ENCODE measurements at places on chromosomes 7 and 10.

- DNase-seq: no peak
These were observed 104.3 kb downstream of the TCERG1L start for GRCh38 chr10:131207176-131207575.

DNA sequence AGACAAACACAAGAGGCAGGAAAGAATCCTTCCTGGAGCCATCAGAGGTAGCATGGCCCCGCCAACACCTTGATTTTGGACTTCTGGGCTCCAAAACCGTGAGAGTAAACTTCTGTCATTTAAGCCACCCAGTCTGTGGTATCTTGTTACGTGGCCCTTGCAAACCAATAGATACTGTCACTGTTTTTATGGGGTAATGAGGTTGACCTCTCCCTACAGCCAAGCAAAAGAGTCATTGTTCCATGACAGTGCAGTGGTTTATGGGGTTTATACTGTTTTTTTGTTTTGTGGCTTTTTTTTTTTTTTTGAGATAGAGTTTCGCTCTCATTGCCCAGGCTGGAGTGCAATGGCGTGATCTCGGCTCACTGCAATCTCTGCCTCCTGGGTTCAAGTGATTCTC, 32.8 kb downstream of the KIAA1549 start:
- DNase-seq: no peak

GRCh38 chr10:34633374-34633773, 181.7 kb downstream of the PARD3 start:
- DNase-seq: no peak

DNA sequence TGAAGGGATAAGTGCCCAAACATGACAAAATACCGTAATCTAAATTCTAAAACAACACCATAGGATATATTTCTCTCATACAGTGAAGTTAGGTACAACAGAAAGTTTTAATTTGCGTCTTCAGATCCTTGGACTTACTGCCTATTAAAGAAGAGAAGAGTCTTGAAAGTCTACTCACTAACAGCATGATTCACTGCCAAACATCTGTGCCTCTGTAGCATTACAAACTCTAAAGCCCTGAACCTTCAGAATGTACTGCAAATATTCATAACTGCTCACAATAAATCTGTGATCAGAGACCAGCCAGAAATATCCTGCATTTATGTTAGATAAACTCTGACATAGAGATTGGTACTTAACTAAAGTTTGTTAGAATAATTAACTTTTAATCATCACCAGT, 365.3 kb downstream of the PARD3 start:
- no peak for DNase-seq

DNA sequence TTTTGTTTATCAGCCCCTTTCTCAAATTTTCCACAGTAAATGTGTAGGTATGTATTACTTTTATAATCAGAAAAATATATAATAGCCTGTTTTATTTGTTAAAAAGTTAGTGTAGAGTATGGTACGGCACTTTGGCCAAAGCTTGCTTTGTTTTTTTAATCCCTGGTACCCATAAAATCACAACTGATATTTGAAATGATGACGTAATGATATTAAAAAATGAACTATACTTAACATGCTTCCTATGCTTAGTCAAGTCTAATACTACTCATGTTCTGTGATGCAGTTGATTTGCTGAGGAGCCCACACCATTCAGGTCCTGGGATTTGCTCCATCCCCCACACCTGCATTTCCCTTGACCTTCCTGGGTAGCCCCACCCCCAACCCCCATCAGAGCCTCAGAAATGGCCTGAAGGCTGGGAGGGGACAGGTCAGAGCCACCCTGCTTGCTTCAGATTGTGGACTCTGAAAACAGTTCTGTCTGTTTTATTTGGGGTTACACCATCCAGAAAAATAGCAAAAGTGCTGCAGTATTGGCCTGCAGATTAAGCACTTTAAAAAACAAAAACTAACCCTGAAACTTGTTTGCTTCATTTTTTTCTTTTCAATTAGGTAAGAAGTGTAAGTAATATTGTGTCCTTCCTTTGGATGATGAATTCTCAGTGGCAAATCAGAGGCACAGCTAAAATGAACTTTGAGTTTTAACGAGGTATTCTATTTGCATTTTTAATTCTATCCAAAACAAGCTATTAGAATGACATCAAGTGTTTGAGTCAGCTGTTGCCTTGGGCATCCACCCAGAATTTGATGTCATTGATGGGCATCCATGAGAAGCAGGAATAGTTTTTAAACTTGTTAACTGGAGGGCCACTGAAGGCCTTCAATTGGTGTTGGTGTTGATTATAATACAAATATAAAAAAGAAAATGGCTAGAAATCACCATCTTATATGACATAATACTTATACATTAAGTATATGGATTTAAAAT, 23.3 kb downstream of the PLCE1 start:
- no peak for DNase-seq

DNA sequence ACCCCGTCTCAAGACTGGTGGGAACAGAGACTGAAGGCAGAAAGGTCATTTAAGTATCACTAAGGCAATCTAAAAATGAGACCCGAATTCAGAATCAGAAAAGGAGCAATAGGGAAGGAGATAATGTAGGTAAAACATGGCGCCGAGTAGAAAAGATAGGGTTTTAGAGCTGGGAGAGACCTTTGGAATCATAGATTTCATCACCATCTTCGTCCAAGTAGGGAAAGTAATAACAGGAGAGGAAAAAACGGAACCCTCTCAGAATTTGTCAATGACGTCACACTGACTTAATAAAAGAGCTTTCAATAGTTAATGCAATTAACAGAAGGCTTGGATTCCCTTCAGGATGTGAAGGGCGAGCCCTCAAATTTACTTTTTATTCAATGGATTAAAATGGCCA, 1.0 kb upstream of the UBN2 start:
- no peak for DNase-seq

GRCh38 chr7:129257168-129257567, 32.3 kb downstream of the AHCYL2 start:
- no peak for DNase-seq

DNA sequence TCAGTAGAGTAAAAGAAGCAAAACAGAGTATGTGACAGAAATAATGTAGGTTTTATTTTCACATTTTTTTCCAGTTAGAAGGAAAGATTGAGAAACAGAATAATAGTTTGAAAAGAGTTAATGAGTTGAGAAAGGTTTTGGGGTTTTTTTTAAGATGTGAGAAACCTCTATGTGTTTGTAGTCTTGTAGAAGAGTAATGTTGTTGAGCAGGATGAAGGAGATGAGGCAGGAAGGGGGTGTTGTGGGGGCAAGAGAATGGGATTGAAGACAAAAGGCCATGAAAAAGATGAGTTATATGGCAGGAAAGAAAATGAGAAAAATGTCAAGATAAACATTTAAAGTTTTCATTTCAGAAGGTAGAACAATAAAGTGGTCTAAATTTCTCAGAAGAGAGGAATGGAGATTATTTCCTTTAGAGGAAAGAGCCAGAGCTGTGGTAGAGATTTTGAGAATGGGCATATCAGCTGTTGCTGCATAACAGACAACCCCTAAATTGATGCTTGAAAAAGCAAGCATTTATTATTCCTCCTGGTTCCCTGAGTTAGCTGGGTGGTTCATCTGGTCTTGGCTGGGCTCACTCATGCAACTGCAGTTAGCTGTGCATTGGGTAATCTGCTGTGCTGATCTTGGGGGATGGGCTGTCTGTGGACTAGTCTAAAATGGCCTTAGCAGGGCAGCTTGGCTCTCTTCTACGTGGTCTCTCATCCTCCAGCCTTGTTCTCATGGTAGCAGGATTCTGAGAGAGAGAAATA, 27.1 kb downstream of the PCGF5 start:
- DNase-seq: no peak

- no peak for DNase-seq
These were observed 9.1 kb downstream of the CDC123 start for GRCh38 chr10:12205082-12205481.

DNA sequence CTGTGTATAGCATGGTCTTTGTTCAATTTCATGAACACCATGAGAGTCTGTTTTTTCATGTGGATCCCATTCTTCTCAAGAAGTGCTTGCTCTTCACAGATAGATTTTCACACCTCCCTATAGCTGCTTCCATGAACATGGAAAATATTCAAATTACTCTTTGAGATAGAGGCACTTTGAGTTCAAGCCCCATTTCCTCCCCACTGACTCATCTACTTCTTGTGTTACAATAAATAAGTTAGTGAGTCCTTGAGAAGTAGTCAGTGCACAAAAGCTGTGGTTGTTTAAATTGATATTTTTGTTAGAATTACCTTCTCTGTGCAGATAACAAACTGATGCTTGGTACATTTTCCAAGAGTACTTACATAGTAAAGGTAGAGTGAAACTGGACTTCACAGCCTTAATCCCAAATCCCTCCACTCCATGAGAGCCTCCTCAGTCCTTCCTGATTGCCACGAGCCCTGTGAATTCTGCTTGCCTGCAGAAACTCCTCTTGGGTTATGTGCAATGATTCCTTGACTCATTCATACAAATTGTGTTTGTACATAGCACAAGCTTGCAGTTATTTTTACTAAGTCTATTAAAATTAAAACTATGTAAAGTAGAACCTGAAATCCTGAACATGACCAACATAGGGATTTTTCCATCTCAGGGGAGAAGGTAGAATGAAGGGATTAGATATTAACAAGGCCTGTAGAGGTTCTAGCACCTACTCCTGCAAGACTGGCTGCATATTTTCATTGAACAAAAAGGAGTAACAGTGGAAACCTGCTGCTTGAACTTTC, 496.2 kb downstream of the TNS3 start:
- DNase-seq: no peak

GRCh38 chr10:127150136-127150535, 46.3 kb downstream of the INSYN2A start:
- DNase-seq: peak; percentile 73

DNA sequence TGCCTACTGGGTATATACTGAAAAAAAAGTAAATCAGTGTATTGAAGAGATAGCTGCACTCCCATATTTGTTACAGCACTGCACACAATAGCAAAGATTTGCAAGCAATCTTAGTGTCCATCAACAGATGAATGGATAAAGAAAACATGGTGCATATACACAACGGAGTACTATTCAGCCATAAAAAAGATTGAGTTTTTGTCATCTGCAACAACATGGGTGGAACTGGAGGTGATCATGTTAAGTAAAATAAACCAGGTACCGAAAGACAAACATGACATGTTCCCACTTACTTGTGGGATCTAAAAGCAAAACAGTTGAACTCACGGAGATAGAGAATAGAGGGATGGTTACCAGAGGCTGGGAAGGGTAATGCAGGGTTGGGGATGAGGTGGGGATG, 34.2 kb upstream of the FAM171A1 start:
- DNase-seq: no peak

- DNase-seq: peak; percentile 80
These were observed 3.8 kb downstream of the HILPDA start for GRCh38 chr7:128459394-128459878.

DNA sequence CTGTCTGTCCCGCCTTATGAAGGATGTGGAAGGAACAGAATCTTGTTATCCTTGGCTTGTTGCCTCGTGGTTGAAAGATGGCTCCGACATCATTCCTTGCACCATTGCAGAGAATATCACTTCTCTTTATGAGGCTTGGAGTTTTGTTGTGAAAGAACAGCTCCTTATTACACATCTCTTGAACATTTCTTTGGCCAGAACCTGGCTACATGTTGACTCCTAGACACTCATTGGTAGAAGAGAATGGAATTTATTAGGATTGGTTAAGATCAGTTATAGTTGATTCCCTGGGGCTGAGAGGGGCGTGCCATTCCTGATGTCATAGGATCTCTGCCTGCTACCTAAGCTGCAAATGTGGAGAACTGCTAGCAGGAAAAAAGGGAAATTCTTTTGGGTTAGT, 180.5 kb upstream of the CTBP2 start:
- DNase-seq: no peak

DNA sequence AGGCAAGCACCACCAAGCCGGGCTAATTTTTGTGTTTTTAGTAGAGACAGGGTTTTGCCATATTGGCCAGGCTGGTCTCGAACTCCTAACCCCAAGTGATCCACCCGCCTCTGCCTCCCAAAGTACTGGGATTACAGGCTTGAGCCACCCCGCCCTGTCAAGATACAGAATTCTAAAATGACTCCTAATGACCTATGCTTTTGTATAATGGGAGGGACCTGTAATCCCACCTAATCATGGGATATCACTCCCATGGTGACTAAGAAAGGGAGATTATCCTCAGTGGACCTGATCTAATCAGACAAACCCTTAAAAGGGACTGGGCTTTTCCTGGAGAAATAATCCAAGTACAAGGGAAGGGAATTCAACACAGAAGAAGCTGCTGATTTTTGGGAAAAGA, 28.8 kb downstream of the SAMD8 start:
- no peak for DNase-seq

- no peak for DNase-seq
These were observed 1.4 kb upstream of the GDF2 start for GRCh38 chr10:47320812-47321211.

DNA sequence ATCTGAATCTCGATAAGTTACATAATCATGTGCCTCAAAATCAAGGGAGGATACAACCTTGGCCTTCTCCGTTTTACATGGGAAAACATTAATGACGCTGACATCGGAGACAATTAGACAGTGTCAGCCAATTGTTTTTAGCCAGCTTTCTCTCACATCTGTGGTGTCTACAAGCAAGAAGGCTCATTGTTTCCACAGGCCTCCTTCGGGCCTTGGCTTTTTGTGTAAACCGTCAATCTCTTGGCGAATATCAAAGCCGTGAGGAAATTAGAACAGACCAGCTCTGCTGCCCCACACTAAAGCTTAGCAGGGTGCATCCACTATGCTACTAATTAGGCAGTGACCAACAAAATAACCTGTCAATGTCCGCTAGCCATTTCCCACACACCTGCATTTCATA, 43.2 kb downstream of the VAX1 start:
- DNase-seq: no peak

DNA sequence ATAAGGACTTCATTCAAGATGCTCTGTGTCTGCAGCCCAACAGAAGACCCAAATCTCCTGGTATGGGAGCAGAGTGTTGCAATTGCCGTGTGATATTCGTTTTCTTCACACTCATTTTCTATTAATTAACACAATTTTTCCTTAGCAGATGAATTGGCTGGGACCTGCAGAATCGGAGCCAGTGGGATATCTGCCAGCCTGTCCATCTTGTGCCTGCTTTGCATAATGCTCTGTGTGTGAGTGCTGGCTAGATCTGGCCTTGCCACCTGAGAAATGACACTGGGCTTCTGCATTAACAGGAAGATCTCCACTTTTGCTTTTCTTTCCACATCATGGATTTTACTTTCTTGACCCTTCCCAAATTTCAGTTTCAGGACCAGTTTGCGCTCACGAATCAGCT, 70.4 kb upstream of the GPR158 start:
- no peak for DNase-seq

GRCh38 chr10:63703740-63704345, 182.6 kb downstream of the REEP3 start:
- no peak for DNase-seq

GRCh38 chr7:84529480-84530205, 335.1 kb upstream of the SEMA3A start:
- peak; percentile 60 for DNase-seq
